Hindlimb muscle (tissue), 1 donor: ENCODE measurements at places on chromosomes 3 and 15.

- no peak for DNase-seq
Observed at GRCh38 chr15:26374806-26375205, 398.1 kb downstream of the GABRB3 start.

DNA sequence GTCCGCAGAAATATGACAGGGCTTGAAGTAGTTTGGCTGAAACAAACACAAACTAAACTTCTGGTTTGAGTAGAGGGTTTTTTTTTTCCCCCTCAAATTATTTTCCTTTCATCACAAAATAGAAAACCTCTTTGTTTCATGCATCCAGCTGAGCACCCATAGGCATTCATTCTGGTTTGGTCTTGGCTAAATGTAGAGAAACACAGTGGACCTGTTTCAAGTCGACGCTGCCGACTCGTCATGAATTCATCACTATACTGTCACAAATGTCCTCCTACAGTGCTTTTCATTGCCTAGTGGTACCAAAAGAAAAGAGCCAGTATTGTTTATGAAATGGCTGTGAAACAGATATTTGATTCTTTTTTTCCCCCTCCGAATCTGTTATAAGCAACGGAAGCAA lies 52.4 kb upstream of the GYG1 start:
- no peak for DNase-seq

DNA sequence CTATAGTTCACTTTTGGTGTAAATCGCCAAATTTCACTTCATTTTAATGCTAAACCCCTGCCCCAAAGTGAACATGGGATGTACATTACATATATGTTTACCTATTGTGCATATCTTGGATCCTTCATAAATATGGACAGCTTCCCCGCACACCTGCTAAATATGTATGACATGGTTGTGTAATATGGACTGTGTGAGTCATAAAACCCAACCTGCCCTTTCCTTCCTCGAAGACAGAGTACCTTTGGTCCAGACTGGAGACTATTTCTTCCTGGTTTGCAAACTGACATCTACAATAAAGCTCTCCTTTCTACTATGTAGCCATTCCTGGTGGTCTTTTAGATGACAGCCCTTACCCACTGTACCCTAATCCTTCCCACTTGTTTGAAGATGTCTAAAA lies 12.4 kb downstream of the ACTC1 start:
- DNase-seq: no peak

- no peak for DNase-seq
Observed at GRCh38 chr3:140584549-140584948, 93.3 kb upstream of the TRIM42 start.

- no peak for DNase-seq
Observed at GRCh38 chr3:47469616-47470015, 6.1 kb downstream of the SCAP start.

DNA sequence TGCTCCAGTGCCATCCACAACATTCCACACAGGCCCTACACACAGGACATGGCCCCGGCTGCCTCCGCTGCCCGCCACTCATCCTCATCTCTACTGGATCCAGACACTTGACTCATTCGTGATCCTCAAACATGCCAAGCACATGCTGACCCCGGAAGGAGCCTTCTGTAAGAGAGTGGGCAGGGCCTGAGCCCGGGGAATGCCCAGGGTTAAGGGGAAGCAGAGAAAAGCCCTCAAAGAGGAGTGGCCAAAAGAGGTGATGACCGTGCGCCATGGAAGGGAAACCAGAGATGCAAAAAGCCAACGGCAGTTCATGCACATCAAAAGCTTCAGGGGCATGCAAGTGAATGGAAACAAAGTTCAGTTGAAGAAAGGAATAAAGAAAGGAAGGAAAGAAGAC lies 46.1 kb downstream of the RFTN1 start:
- no peak for DNase-seq
